ENCODE measurements at places on chromosomes 4 and X.

DNA sequence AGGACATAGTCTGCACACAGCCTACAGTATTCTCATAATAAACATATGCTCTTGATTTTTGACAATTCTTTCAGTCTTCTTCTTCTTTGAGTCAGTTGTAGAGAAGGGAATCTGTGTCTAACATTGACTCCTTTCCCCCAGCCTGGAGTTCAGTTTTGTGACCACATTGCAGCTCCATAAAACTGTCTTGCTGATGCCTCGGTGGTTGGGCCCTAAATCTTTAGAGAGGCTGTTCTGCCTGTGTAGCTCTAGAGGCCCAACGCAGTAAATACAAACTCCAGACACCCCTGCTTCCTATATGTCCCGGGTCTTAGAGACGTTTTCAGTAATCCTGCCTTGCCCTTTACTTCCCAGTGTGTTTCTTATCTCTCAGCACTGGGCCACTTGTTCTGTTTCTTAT, 639.5 kb upstream of the AADAT start:
- no peak for DNase-seq

DNA sequence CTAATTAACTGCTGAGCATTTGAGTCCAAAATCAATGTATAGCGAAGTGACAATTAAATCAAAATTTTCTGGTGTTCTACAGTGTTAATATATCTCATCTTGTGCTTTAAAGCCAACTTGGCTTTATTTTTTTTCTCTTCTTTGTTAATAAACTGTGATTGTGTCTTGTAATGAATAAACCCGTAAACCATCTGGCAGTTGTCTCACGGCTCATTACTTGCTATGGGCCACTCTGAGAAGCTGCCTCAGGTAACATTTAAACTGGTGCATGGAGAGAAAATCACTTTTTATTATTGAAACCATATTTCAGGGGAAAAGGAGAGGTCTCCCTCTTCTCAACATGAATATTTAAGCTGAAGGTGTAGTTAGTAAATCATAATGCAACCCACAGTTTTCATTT, 694.0 kb downstream of the KCTD8 start:
- no peak for DNase-seq

DNA sequence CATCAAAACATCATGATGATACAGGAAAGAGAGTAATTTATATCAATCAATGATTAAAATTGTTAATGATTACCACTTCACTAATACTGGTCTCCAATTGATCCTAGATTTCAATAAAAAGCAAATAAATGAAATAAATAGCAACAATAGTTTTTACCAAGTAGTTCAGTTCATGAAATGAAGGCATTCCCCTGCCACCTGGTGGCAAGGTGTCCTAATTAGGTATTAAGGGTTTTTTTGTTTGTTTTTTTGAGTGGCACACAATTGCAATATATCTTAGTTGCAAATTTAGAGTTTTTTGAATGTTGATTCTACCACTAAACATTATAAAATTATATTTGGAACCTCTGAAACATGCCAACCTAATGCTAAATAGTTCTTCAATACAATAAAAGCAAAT, 157.4 kb upstream of the PDE5A start:
- no peak for DNase-seq

GRCh38 chrX:39195156-39195555, 393.9 kb downstream of the MID1IP1 start:
- DNase-seq = no peak

DNA sequence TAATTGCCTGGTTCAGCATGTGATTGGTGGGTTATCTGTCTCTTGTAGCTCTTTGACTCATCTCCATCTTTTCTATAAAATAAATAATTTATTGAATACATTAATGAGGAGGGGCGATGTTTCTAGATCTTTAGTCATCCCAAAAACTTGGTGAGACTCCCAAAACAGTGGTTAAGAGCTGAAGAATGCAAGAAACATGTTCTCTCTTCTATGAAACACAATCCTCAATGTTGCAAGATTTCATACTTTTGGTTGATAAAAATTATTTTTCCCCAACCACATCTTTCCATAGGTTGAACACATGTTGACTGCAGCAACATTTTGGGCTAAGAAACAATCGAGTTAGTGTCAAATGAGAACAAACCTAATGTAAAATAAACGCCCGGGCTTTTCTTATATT, 1.2 kb upstream of the TMEM47 start:
- DNase-seq = no peak

Measured in cortex of kidney (tissue), 1 donor.